NCI-H187 (cell line): ENCODE measurements at places on chromosomes 7 and 10.
A peak's percentile ranks its signal among the peaks of the same experiment; 100 is the strongest.

DNA sequence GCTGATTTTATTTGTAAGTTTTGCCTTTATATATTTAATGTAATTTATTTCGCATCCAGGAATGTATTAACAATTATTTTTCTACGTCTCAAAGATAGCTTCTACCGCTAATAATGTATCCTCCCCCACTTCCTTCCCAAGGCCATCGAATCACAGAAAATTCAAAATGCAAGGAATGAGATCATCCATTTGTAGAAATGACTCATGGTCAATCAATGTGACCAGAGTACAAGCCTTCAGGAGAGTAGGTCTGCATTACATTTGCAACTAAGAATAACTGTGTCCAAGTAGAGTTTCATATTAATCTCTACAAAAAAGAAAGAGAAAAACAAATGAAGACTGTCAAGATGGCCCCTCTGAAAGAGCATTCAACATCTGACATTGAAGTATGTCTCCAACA is 205.9 kb upstream of the PHF14 start:
- no peak for DNase-seq

DNA sequence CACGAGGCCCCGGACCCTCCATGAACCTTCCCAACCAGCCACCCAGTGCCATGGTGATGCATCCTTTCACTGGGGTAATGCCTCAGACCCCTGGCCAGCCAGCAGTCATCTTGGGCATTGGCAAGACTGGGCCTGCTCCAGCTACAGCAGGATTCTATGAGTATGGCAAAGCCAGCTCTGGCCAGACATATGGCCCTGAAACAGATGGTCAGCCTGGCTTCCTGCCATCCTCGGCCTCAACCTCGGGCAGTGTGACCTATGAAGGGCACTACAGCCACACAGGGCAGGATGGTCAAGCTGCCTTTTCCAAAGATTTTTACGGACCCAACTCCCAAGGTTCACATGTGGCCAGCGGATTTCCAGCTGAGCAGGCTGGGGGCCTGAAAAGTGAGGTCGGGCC is 90.6 kb upstream of the PDCD4 start:
- DNase-seq, result no peak

- DNase-seq, result no peak
Observed at GRCh38 chr10:113221756-113222168, 271.7 kb downstream of the TCF7L2 start.

DNA sequence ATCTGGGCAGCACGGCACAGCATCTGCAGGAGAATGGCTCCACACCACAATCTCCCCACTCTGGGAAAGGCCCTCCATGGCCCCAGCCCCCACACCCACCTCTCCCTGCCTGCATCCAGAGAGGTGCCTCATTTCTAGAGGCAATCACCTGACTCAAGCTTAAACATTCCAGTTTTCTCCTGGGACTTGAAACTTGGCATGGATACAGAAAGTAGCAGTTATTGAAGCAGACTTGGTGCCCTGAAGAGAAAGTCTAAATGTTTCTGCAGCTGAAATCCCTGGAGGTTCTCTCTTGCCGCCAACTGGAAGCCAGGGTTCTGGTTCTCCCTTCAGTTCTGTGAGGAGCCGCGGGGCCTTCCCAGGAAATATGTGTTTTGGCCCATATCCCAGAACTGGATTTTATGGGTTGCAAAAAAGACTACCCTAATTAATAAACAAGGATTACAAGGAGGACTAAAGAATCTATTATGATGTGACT is 122.8 kb downstream of the SKIDA1 start:
- no peak for DNase-seq

DNA sequence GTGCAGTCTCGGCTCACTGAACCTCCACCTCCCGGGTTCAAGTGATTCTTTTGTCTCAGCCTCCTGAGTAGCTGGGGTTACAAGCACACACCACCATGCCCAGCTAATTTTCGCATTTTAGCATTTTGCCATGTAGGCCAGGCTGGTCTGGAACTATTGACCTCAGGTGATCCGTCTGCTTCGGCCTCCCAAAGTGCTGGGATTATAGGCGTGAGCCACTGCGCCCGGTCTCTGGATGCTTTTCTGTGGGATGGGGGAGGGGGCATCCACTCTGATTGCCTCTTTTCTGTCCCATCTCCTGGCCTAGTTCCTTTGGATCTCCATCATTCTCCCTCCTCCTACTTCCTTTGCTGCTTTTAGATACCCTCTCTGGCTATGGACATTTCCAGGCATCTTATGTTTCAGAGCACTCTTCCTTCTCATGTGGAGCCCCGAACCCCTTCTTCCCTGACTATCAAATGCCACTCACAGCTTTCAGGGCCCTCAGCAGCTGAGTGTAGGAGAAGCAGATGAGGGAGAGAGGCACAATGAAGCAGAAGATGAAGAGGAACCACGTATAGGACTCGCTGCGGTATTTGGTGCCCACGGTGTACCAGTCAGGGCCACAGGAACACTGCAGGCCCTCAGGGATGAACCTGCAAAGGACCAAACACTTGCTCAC is 1.4 kb downstream of the OPN1SW start:
- DNase-seq, result no peak

DNA sequence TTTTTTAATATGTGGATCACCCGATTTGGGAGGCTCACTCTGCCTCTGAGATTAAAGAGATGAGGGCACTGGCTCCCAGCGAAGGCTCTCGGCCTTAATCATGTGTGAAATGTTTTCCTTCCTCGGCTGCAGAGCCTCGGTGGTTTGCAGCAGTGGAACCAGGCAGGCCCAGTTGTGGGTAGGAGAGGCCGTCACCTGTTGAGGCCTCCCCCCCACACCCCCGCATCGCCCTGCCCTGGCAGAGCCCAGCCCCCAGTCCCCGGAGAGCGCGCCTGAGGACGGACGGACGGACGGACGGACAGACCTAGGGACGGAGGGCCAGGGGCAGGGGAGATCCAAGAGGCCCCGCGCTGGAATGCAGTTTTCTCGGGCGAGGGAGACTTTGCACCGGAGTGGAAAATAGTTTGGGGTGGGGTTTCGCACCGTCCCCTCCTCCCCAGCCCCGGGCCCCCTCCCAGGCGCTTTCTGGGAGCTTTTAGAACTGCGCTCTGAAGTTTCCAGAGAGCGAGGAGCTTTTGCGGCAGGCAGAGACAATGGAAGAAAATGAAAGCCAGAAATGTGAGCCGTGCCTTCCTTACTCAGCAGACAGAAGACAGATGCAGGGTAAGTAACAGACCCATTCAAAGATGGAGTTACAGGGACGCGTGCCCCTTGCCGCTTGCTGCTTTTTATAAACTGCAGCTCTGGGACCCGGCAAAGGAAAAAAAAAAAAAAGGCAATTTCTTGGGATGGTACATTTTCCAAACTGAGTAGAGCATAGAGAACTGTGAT is at the start of gene KIAA1217:
Gene KIAA1217, plus strand, starts transcription at position 478 of the 771 bp plus-strand sequence. Its CDS starts 56 bp downstream, at position 534.
- peak; percentile 11 for DNase-seq

DNA sequence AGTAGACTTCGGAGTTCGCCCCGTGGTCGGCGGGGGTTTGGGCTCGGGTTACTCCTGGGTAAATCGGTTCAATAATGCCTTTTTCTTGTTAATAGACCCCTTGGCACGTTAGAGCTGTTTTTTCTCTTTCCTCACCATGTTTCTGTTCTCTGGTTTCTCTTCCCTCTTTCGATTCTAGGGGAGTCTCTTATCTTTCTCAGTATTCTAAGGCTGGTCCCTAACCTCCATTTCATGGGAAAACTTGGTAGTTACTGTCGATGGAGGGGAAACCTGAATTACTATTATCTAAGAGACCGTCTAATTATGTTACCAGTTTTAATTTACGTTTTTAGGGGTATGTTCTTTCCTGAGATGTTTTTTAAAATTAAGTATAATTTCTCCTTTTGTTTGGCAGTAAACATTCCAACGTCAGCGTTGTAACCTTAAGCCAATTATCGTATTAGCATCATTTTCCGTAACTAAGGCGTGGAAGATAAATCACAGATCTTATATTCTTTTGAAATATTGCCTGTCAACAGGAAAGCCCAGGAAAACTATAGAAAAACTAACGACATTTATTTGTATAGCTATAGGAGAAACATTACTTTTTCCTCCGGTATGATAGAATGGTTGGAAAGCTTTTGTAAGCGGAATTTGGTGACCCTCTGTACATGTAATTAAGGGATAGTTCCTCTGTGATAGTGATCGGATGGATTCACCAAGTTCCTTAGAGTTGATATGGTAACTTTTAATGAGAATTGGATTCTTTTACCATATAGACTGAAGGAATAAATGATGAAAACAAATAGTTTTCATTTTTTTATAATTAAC is 847 bp downstream of the BTAF1 start:
- no peak for DNase-seq

DNA sequence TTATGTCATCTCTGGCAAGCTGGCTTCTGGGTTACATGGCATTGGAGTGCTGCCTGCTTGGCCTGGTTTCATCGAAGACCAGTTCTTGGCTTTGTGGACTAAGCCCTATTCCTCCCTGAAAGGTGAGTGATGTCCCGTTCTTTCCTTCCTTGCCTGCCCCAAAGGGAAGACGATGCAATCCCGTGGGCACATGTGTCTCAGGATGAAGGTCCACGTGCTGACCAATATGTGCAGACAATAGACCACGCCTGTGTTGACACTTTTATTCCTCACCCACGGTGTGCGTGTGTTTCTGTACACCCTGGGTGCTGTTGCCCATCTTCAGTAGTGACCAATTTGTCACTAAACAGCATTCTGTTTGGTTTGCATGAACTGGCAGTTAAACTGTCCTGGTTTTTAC is 28.6 kb upstream of the SHH start:
- no peak for DNase-seq

DNA sequence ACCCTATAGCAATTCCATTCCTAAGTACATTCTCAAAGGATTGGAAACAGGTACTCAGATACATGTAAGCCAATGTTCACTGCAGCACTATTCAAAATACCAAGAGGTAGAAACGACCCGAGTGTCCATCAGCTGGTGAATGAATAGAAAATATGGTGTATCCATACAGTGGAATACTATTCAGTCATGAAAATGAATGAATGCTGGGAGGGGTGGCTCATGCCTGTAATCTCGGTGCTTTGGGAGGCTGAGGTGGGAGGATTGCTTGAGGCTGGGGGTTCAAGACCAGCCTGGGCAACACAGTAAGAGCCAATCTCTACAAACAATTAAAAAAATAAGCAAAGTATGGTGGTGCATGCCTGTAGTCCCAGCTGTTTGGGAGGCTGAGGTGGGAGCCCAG is 62.8 kb downstream of the CLEC2L start:
- DNase-seq, result no peak

DNA sequence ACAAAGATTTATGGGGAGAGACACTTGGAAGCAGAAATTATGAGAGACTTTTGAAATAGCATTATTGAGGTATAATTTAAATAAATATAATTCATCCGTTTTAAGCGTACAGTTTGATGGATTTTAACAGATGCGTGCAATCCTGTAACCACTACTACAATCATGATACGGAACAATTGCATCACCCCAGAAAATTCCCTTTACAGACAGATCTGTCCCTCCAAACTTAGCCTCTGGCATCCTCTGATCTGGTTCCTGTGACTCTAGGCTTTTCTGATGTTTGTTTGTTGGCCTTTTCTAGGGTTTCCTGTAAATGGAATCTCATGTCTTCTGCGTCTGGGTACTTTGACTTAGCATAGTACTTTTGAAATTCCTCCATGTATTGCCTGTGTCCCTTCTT is 15.5 kb downstream of the UBN2 start:
- no peak for DNase-seq

- no peak for DNase-seq
Observed at GRCh38 chr10:126536148-126536547, 134.3 kb downstream of the C10orf90 start.

DNA sequence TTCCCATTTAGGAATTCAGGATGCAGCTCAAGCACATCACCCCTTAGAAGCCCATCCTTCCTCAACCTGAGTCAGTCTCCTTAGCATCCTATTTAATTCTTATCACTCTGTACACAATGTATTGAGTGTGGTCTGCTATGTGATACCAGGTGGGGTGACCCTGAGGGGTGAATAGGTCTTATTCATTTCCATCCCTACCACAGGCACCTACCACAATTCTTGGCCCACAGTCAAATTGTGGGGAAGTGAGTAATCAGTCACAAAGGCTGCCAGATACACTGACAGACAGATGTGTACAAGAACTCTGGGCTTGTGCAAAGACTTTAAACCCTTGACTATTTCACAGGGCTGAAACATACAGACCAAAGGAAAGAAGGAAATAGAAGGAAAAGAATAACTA is 560.5 kb downstream of the PARD3 start:
- no peak for DNase-seq

GRCh38 chr7:48161407-48162125 is 9.7 kb upstream of the ABCA13 start:
- DNase-seq, result no peak

DNA sequence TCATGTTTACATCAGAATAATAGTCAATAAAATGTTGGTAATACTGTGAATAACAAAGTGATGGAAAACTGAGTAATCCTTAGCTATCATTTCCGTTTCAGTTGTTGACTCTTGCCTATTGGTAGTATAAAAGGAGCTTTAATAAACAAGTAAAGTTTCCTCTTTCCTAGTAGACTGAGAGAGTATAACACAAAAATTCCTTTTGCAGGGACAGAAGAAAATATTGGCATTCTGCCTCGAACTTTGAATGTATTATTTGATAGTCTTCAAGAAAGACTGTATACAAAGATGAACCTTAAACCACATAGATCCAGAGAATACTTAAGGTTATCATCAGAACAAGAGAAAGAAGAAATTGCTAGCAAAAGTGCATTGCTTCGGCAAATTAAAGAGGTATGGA is 9.4 kb downstream of the KIF20B start:
- no peak for DNase-seq

DNA sequence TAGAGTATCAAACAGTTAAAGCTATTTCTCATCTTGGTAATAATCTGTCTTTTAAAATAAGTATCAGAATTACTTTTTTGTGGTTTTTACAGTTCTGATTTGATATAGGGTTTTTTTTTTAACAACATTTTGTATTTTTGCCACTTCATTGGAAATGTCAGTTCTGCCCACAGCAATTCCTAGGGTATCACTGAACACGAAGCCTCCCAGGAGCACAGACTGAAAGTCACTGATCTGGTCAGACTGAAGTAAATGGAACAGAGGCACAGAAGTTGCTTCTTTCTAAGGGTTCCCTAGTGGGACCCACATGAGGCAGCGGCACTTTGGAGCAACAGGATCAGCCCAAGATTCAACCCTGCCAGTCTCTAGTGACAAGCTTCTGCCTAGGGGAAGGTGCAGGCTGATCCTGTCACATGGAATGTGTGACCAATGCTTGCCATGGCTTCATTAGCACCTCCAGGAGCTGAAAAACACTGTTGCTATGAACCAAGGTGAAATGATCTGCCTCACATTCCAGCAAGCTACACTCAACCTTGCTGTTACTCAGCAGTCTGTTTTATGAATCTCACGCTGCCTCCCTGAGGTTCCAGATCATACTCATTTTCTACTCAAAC is 273.4 kb upstream of the CSTF2T start:
- no peak for DNase-seq

- DNase-seq, result no peak
Observed at GRCh38 chr7:37322831-37323230, 125.8 kb downstream of the ELMO1 start.
